ENCODE measurements at places on chromosomes 2 and 18.

GRCh38 chr2:187478719-187479118 is 30.7 kb upstream of the CALCRL start:
- no peak for DNase-seq

DNA sequence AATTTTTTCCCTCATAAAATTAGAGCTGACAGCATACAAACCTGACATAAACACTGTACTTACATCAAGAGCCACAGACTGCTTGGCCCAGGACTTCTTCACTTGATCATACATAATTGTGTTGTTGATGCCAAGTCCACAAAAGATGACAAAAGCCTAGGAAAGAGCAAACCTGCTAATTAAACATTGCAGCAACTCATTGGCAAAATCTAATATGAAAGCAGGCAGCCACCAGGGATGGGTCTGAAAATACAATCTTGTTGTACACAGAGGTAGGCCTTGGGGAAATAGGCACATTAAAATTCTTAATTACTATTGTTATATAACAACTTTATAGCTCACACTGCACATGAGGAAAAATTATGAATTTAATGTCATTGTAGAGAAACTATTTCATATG is 255.8 kb downstream of the PDE11A start:
- no peak for DNase-seq

- DNase-seq, result peak; percentile 82
These were observed at the start of gene DTNA for GRCh38 chr18:34709750-34710441. Gene DTNA, plus strand, starts transcription at chr18:34710298. Its CDS starts 45,679 bp downstream, at chr18:34755977.

DNA sequence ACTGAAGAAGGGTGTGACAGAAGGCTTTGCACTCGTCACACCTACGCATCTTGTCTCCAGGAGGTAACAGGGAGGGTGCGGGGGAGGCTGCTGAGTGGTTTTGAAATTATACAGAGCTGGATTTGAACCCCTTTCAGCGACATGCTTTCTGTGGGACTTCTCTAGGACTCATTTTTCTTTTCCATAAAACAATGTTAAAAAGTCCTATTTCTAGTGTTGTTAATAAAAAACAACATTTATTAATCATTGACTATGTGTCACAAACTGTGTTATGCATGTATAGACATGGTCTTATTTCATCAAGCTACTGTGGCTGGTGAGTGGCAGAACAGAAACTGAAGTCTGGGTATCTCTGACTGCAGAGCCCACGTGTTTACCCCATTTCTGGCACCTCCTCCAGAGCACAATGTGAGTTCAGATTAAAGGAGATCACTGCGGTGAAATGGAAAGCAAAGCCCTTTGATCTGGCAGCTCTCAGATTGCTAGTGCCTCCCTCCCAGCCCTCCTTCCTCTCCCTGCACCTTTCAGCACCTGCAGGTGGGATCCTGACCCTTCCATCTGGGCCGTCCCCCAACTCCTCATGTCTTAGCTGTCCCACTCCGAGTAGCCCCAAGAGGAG is 315.5 kb upstream of the MYT1L start:
- DNase-seq, result no peak

GRCh38 chr2:58609326-58609725 is 368.2 kb upstream of the FANCL start:
- no peak for DNase-seq

DNA sequence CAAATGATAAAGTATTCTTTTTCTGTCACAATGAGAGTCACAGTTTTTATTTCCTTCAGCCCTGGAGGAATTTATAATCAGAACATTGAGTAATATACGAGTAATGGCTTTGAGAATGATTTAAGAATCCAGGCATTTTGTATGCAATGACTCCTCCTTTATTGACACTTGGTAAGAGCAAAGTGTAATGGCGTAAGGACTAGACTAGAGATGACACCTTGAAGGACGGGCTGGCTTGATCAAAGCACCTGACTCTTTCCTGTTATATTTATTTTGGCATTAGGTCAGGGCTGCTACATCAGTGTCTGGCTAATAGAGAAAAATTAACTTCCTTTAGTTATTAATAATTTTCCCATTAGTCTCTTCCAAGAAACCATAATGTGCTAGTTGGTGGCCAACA is 482.4 kb upstream of the GCFC2 start:
- DNase-seq, result no peak

DNA sequence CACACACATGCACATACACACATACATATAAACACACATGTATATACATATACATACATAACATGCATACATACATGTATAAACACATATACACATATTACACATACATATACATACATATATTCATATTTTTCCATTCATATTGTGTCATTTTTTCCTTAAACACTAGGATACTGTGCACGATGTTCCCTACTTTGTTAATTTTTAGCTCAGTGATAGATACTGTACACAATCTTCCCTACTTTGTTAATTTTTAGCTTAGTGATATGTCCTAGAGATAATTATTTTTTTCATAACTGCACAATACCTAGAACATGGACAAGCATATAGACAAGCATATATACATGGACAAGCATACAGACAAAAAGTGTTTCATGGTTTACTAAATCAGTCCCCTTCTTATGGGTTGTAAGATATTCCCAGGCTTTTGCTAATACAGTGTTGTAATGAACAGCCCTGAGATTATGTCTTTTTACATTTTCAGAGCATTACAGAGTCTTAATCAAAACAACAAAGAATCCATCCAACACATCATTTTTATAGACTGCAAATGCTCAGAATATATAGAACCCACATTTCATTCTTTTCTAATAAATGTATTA is 75.6 kb downstream of the PID1 start:
- DNase-seq, result no peak

DNA sequence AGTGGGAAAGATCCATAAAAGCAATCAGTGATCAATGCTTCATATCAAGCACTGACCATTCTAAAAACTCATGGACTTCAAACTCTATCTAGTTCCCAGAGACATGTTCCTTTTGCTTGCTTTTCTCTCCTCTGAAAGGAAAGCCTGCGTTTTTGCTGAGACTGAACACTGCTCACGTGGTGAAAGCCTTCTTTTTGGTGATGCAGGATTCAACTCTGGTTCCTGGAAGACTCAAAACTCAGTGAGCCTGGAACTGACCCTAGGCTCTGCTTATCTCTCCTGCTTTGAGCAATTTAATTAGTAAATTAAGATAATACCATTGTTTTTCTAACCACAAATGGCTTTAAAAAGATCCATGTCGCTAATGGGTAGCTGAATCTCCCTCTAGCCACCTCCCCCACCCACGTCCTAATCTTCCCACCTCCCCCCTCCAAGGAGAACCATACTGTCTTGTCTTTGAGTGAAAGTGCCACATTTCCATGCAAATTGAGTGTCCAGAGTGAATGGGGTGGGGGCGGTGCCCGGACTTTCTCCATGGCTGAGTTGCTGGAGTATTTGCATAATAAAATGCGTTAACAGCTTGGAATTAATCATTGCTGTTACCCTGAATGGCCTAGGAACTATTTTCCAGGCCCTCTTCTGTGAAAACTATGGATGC is 130.5 kb downstream of the BCL11A start:
- DNase-seq, result no peak

DNA sequence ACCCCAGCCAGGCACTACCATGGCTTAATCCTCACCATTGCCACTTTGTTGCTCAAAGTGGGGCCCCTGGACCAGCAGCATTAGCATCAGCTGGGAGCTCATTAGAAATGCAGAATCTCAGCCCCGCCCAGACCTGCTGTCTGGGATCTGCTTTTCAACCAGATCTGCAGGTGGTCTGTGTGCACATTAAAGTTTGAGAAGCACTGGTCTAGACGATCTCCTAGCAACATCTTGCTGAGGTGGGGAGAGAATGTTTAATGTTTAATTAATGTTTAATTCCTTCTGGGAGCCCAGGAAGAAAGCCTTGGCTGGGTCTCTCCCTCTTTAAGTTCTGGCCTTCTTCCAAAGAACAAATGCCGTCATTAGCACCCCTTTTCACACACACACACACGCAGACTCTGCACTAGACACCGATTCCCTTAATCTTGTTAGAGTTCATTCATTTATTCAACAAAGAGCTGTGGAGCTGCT is 53.7 kb downstream of the EDAR start:
- no peak for DNase-seq

DNA sequence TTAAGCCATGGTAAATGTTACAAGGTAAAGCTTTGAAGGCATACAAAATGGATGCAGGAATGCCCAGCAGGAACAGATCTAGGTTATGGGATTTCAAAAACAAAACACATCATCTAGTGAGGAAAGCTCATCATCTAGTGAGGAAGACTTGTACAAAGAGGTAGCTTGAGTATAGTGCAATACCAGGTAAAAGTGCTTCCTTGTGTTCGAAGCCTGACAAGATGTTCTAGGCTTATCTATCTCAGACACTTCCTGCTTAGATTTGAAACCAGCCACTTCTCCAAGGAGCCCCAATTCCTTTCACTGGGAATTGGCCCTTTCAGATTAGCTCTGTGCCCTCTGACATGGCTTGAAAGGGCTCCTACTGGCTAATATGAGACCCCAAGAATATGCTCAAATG is 45.6 kb downstream of the RNU4ATAC start:
- no peak for DNase-seq

- DNase-seq, result no peak
These were observed 11.7 kb downstream of the COPS8 start for GRCh38 chr2:237097326-237097910.

- no peak for DNase-seq
These were observed 133.1 kb downstream of the SH3RF3 start for GRCh38 chr2:109261906-109262631.

GRCh38 chr2:107719836-107720235 is 106.9 kb upstream of the RGPD4 start:
- no peak for DNase-seq

- DNase-seq, result peak; percentile 55
These were observed 5.1 kb downstream of the HNMT start for GRCh38 chr2:137969418-137969765.

- no peak for DNase-seq
These were observed 50.6 kb downstream of the SLC16A14 start for GRCh38 chr2:230018153-230018552.

Measured in umbilical cord (tissue), 2 donors.